Activated T-helper 1 cell treated with anti-CD3 and anti-CD28 coated beads, Interleukin-2, amount 50 U/mL, for 16 hours (primary cell): ENCODE measurements at places on chromosomes 4 and X.

- no peak for DNase-seq
Observed at GRCh38 chrX:38356401-38356800, 4.0 kb downstream of the OTC start.

DNA sequence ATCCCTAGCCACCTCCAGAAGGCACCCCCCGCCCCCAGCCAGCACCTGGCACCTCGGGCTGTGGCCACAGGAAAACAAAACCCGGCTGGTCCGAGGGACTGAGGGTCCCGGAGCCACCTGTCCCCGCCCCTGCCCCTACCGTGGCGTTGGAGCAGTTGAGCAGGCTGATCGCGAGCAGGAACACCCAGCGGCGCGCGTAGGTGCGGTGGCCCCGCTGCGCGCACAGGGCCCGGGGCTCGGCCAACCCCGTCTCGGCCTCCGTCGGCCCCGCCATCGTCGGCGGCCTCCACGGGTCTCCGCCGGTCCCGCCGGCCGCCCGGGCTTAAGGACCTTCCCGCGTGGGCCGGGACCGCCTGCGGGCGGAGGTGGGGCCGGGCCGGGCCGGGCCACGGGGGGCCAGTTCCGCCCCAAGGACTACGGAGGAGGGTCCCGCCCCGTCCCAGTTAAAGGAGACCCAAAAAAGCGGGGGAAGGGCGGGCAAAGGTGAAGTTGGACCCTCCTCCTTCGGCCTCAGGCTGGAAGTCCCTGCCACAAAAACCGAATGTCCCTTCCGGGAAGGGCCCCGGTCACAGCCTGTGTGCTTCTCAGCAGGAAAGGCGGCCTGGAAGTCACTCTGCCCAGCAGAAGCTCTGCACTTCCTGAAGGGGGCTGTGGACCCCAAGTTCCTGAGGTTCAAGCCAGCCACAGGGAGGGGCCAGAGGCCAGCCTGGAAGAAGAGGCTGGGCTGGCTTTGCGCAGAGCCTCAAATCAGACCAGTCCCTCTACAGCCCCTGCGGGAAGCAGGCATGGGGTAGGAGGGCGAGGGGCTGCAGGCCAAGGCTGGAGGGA is at the start of gene SLC49A3:
TSS of gene SLC49A3 (minus strand) at position 298 of the 828 bp plus-strand sequence. CDS start at position 274, 24 bp downstream.
- DNase-seq: no peak

GRCh38 chr4:55253948-55254593 is 92.0 kb upstream of the SRD5A3 start:
- no peak for DNase-seq

DNA sequence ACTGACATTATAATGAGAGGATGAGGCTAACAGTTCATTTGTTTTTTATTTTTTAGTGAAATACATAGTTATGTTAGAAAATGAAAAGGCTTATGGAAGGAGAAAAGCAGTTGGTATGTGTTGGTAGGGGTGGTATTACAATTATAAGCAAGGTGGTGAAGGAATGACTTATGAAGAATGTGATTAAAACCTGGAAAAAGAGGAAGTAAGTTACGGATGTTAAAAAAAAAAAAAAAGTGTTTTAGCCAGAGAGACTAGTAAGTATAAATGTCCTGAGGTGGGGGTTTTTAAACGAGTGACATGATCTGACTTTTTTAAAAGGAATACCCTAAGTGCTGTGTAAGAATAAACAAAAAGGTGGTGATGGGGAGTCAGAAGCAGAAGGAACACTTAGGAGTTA is 206.8 kb downstream of the IL15 start:
- DNase-seq: no peak

DNA sequence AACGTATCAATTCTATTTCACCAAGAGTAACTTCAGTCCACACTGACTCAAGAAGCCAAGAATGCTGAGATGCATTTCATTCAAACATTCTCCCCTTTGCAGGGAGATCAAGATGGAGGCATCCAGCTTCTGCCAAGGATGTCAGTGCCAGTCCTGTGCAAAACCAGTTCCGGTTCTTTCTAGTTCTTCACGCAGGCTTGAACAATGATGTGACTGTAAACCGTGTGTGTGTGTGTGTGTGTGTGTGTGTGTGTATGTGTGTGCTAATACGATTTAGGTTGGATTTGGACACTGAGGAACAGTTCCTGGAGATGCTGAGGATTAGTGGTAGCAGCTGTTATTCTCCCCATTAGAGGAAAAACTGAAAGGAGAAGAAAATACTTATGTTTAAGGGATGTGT is at the start of gene REELD1:
TSS of gene REELD1 (plus strand) at position 301 of the 400 bp plus-strand sequence. CDS start 2,415 bp downstream, outside the sequence.
- DNase-seq: no peak

DNA sequence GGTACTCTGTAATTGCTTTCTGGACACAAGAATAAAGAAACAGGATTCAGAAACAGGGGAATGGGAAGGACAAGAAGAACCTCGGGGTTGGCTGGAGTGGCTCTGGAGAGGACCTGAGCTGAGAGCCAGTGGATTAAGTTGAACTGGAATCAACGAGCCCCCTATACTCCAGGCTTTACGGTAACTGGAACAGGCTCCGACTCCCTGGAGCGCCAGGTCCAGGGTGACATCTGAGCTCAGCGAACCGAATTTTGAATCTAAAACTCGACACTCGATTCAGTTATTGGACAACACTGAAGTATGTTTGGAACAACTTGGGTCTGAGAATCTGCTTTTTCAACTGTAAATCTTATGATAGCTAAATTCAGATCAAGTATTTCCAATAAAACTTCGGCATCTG is 23.9 kb downstream of the HMX1 start:
- no peak for DNase-seq

DNA sequence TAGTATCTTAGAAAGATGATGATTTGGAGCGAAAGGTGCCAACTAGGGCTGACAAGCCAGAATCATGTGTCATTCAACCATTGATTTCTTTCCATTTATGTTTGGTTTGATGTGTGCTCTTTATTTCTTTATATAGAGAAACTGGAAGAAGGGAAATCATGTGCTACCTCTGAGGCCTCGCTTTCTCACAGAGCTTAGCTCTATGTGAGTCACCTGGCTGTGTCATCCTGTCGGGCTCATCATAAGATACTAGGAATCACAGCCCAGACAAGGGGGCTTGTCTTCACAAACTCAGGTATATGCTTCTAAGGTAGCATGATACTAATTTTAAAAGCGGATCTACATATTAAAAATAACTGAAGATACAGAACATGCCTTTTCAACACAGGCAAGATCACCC is 81.7 kb upstream of the GPM6B start:
- DNase-seq: no peak

GRCh38 chrX:12548746-12549145 is 242.5 kb upstream of the PRPS2 start:
- DNase-seq: no peak

- DNase-seq: no peak
Observed at GRCh38 chrX:148615491-148615890, 115.1 kb downstream of the AFF2 start.

- no peak for DNase-seq
Observed at GRCh38 chrX:79081895-79082512, 62.5 kb upstream of the GPR174 start.

DNA sequence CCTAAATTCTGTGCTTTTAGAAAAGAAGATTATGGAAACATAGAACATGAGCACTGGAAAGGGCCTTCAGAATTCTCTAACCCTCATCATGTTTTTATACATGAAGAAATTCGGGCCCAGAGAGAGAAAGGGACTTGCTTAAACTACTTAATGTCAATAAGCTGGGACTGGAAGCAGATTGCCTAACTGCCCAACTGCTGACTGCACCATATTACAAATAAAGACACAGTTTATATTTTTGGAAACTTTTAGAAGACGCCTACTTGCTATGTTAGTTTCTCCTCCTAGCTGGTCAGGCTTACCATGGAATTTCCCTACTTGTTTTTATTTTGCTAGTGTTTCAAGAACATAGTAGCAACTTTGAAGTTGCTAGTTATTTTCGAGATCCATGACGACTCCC is 47.1 kb downstream of the SLC9A6 start:
- no peak for DNase-seq

GRCh38 chr4:168615294-168616065 is 118.6 kb downstream of the PALLD start:
- no peak for DNase-seq

- no peak for DNase-seq
Observed at GRCh38 chrX:11261260-11261659, 32.0 kb upstream of the AMELX start.

DNA sequence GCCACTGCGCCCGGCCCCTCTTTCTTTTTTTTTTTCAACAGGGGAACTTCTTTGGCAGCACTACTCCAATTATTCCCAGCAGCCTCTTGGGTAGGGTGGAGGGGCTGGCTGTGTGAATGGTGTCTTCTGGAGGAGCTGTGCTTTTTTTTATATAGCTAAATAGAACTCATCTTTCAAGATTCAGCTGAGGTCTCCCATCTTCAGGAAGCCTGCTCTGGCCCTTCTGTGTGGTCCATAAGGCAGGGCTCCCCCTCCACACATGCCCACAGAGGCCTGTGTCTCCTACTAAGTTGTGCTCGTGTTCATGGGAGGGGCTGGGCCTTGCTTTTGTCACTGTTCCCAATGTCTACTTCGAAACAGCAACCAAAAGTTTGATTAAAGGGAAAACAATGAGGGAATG is 116.8 kb downstream of the AFAP1 start:
- no peak for DNase-seq

- peak; percentile 34 for DNase-seq
Observed at GRCh38 chrX:135985157-135985972, at the start of gene SLC9A6. TSS of gene SLC9A6 (plus strand) at chrX:135985435. CDS start at chrX:135985659, 224 bp downstream.

GRCh38 chr4:168522356-168522755 is 25.5 kb downstream of the PALLD start:
- DNase-seq: no peak

DNA sequence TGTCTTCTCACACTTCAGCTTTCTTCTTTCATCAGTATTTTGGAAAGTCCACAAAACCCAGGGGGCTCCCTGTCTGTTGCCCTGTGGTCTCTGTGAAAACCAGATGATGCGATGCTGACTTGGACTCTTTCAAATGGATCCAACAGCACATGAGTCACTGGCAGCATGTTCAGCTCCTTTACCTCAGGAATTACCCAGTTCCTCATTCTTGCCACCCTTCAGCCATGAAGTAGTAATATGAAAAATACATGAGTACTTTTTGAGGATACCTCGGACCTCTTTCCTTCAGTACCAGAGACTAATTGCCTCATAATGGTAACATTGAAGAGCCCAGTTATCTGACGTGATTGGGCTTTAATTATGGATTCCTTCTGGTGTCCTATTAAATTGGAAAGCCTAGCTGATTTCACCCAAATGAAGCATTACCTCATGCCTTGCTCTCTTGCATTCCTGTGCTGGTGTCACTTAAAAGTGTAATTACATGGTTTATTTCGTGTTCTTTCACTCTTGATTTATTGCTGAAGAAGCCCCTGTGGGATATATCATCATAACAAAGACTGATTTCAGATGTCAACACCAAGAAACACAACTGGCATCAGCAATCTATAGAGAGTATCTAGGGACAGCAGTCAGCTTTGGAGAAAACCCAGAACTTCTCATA is 63.4 kb downstream of the NFKB1 start:
- DNase-seq: no peak

DNA sequence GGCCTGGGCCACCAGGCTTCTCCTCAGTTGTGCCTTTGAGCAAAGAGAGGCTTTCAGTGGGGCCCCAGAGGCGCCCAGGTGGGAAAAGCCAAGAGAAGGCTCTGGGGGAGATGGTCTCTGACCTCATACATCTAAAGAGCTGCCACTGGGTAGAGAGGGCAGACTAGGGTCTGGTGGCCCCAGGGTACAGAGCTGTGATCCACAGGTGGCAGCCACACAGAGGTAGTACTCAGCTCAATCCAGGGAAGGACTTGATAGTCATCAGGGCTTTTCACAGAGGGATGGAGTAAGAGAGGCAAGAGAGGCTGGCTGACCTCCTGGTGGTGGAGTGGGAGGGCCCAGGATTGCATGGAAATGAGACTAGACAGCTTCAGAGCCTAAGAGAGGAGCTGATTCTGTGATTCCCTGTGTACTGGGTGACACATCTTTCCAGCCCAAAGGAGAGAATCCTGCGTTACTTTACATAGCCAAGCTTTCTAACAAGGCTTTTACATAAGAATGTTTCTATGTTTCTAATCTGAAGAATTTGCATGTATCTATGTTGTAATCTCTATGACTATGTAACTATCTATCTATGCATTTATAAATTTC is 53.2 kb upstream of the PJA1 start:
- no peak for DNase-seq

DNA sequence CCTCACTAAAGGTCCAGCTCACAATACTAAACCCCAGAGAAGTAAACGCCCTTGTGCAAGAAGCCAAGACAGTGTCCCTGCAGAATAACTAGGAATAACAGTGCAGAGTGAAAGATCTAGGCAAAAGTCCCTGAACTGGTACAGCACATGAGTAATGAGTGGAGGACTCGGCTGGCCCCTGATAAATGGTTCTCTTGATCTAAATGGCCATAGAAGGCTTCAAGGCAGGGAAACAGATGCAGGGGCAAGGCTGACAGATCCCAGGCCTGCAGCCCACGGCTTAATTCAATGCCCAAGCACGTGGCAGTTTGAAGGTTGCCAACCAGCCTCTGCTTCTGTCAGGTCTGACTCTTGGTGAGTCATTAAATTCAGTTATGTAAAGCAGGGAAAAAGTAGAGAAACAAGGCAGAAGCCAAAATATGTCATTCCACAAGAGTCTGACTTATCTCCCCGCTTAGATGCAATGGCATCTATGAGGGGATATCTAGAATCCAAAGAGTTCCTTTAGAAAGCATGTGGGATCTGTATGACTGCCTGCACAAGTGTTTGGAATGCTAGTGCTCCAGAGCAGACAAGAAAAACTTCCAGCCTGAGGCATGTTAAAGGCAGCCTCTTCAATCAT is 121.3 kb downstream of the PRDM5 start:
- DNase-seq: no peak

DNA sequence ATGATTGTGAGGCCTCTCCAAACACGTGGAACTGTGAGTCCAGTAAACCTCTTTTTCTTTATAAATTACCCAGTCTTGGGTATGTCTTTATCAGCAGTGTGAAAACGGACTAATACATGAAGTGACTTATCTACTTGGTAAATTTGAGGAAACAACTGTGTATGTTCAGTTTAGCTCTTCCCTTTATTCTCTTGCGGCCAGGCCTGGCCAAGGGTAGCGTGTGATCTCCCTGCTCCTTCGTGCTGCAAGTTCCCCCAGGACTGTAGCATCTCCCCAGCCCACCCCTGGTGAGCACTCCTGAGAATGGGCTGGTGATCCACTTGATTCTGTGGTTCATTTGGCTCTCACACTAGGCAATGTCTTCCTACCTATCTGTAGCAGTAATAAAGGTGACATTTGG is 53.2 kb upstream of the CHRNA9 start:
- DNase-seq: no peak

GRCh38 chr4:1579001-1579900 is 104.9 kb downstream of the FAM53A start:
- peak; percentile 59 for DNase-seq
